ENCODE measurements at places on chromosomes 5 and 9.
A peak's percentile ranks its signal among the peaks of the same experiment; 100 is the strongest.

DNA sequence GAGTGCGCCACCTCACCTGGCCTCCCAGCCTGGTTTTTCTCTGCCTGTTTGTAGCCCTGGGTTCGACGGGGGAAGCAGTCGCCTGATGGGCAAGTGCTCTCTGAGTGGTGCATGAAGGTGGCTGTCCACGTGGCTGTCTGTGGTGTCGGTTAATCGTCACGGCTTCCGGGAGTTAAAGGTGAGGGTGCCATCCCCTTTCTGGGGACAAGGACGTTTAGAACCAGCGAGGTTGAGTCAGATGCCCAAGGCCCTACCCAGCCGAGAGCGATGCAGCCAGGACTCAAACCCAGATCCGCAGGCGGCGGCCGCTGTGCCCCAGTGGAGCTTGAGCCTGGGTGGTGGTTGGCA lies 47.7 kb downstream of the RXRA start:
- no peak for DNase-seq

GRCh38 chr9:95488954-95489353 lies 27.8 kb downstream of the PTCH1 start:
- DNase-seq, result no peak

DNA sequence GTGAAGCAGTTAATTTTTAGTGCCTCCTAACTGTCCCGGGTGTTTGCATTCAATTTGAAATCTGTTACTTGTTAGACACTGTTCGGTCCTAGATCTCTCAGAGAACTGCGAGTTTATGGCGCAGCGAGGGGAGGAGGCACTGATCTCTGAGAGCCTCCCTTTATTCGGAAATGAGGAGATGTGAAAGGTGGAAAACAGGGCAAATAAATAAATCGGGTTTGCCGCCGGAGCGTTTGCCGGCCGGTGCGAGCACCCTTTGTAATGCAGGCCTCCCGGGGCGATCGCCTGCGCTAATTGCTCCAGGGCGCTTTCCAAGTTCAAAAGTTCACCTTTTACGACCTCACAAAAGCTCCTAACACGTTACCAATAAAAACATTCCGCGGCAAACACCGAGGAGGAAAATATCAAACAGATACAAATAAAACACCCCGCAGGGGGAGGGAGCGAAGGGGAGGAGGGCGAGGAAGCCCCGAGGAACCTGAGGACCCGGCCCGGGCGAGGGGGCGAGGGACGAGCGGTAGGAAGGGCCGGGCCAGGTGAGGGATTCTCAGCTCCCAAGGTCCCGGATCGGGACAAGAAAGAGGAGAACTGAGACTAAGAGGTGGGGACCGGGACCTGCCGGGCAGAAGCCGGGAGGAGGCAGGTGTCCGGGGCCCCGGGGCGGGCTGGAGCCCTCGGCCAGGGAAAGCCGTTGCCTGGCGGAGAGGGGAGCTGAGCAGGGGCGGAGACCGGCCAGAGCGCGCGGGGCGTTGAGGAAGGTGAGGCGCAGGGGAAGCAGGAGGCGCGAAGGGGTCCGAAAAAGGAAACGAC lies 1.4 kb downstream of the NR6A1 start:
- peak; percentile 29 for DNase-seq

GRCh38 chr5:32308946-32309345 lies 3.8 kb downstream of the MTMR12 start:
- no peak for DNase-seq

DNA sequence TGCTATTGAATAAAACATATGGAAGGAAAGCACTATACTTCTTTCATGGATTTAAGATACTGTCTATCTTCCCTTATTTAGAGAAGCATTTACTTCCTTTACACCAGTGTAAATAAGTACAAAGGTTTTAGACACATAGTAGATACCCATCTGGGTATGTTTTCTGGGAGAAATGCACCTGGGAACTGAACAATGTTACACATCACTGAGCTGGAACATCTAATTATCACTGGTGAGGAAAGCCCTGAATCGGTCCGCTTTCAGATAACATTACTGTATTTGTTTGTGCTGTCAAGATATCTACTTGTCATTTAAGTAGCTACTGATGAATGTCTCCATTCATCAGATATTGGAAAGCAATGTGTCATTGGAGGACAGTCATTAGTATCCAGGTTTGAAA lies 964.7 kb upstream of the PTPRD start:
- peak; percentile 38 for DNase-seq

Data from NCI-H1105 treated with DMSO at 0.1 percent for 48 hours (cell line).